ENCODE measurements at places on chromosomes 4 and X. TPM values are rescaled to one million over a fixed set of nuclear protein-coding genes. Genes with fewer than 3 reads are reported as not detected.

ACE2 gene
- not detected for total RNA-seq

ANOS1 gene
- total RNA-seq: 0.98 TPM

HSD17B13 gene
- 0.05 TPM for total RNA-seq

CPZ gene
- total RNA-seq: not detected

PABPC4L gene
- total RNA-seq: 0.79 TPM

STOX2 gene
- 2.3 TPM for total RNA-seq
